ENCODE measurements at places on chromosomes 4 and X.

DNA sequence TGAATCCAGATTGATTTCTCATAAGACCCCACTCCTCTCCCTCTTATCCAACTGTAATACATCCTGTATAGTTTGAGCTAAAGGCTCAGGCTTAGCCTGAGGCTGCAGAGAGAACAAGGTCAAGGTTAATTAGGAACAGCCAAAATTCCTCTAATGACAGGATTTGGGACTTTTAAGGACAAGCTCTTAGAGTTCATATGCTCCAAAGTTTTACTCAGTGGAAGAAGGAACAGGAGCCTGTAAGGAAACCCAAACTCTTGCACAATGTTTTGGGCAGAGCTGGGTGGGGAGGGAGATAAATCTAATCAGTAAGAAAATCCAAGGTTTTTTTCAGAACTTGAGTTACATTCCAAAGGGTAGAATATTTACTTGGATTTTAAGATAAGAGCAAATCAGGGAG, 238.8 kb downstream of the QDPR start:
- DNase-seq = no peak

GRCh38 chr4:43757147-43757546, 691.5 kb downstream of the KCTD8 start:
- DNase-seq = no peak

- DNase-seq = no peak
These were observed 3.9 kb downstream of the LOC101059915 start for GRCh38 chrX:71671043-71671780.

DNA sequence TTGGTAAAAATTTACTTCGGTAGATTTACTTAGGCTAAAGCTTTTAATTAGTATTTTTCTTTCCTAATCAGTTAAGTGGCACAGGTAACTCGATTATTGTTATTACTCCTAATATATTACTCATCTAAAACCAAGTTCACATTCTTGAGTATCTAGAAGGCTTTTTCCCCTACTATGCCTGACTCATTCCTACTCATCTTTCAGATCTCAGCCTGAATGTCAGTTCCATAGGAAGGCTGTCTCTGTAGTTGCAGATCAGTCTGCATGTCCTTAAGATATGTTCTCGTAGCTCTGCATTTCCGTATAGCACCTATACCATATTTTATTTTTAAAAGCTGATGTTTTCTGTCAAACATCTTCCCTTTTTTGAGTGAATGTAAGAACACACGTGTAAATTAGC, 5.9 kb upstream of the FAM184B start:
- no peak for DNase-seq

- DNase-seq = no peak
These were observed 15.2 kb downstream of the CTBP1 start for GRCh38 chr4:1233641-1234308.

- DNase-seq = no peak
These were observed 93.4 kb upstream of the RXFP1 start for GRCh38 chr4:158428242-158428641.

- DNase-seq = no peak
These were observed 218.7 kb downstream of the BMPR1B start for GRCh38 chr4:94976371-94977011.

Measured in activated CD4-positive, CD25-positive, alpha-beta regulatory T cell treated with anti-CD3 and anti-CD28 coated beads, Interleukin-2, amount 50 U/mL, for 16 hours (primary cell).